ENCODE measurements at places on chromosomes 6 and 20.
A peak's percentile ranks its signal among the peaks of the same experiment; 100 is the strongest.

DNA sequence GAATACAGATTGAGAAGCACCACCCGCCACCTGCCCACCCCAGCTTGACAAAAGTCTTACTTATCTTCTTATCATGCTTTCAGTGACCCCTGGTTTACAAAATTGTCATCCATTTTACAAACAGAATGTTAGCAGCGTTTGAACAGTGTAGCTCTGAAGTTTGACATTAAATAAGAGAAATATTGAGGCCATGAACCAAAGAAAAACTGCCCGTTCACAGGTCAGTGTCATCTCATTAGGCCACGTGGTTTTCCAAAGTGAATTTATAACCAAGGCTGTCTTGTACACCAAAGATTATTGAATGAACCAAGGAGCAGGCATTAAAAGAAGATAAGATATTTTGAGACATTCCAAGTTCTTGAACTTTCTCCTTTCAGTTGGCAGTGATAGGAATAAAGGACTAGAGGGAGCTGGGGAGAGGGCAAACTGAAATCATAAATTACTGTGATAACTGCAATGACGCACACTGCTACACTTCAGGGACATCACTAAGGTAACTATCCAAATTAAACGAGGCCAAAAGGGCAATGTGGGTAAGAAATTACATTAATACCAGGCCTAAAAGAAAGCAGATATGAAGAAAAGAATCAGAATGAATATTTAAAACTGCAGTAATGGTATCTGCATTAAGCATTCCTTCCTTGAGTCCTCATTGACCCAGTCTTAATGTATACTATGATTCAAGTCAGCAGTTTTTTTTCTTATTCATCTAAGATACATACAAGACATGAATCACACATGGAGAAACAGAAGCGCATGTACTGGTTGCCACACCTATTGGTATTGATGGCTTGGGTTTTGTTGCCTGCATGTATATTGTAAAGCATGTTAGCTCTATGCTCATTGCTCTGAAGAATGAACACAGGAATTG lies 159.8 kb upstream of the ARG1 start:
- H3K36me3 ChIP-seq, result no peaks in the 10 kb centered on the region
- no peak for DNase-seq
- no peaks in the 10 kb centered on the region for H3K27me3 ChIP-seq
- H3K4me1 ChIP-seq, result no peaks in the 10 kb centered on the region
- no peak overlapping the region for H3K27ac ChIP-seq
- no peak overlapping the region for H3K4me3 ChIP-seq

DNA sequence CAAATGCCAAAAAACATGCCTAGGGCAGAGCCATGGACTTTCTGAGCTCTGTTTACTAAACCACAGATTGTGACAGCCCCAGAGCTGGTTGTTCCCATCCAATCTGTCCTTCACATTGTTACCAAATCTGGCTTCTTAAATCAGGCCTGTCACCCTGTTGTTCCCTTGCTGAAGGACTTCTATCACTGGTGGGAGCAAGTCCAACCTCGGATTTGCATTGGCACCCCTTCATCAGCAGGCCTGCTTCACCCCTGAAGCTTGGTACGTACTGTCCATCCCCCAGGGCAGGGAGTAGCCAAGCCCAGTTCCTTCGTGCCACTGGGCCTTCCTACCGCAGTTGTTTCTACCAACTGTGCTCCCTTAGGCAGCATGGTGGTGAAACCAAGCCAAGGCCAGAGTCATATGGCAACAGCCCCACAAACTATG lies 357.3 kb upstream of the JARID2 start:
- DNase-seq, result no peak
- H3K4me3 ChIP-seq, result no peak overlapping the region
- no peaks in the 10 kb centered on the region for H3K36me3 ChIP-seq
- H3K4me1 ChIP-seq, result no peaks in the 10 kb centered on the region

DNA sequence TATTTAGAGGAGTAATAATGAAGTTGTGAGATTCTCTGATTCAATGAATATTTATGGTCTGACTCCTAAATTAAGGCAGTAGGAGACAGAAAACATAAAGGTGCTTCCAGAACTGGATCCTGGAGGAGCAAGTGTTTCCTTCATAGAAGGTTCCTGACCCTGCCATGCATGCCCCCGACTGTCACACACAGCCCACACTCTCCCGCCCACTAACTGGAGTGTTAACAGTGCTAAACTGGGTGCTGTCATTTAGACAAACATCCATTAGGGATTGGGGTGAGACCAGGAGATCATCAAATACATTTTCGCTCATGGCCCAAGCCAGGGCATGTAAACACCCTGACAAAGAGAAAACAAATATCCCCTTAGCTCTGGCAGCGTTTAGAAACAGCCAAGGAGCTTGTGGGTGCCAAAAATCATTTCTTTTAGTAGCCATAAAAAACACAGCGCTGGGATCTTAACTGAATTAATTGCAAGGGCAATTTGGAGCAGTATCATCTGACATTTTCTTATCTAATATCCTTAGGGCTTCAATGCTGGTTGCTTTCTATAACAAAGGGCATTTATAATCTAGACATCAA lies 46.8 kb downstream of the INSM1 start:
- DNase-seq, result no peak
- no peak overlapping the region for H3K27ac ChIP-seq
- H3K4me1 ChIP-seq, result no peaks in the 10 kb centered on the region
- no peak overlapping the region for H3K4me3 ChIP-seq
- no peaks in the 10 kb centered on the region for H3K27me3 ChIP-seq

DNA sequence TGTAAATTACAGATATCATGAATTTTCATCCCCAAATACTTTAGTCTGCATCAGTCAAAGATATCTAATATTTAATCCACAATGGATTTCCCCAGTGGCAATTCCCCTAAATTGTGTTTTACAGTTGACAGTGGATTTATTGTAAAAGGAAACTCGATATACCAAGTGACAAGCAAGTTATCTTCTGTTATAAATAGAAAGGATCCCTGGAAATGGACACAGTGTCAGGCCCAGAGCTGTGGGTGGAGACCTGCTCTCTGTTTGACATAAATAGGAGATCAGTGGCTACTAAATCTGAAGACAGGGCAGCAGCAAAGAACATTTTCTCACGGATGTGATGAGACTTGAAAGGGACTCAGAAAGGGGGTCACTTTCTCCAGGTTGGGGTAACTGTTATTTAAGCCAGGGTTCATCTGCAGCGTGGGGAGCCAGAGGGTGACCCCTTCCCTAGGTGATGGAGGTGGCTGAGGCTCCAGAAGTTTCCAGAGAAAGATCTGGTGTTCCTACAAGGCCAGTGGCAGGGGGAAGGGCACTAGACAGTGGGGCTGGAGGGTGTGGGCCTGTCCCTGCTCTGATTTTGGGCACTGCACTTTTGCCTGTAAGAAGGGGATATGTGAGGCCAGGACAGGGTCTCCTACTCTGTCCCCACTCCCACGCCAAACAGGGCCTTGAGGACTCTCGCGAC lies 12.3 kb upstream of the FAM110A start:
- no peak for DNase-seq
- H3K27me3 ChIP-seq, result no peaks in the 10 kb centered on the region
- H3K36me3 ChIP-seq, result no peaks in the 10 kb centered on the region
- H3K4me1 ChIP-seq, result no peaks in the 10 kb centered on the region
- H3K4me3 ChIP-seq, result no peak overlapping the region

GRCh38 chr6:31927242-31927862 lies at the start of gene C2:
Gene C2, plus strand, starts transcription at chr6:31927717. Its CDS starts 36 bp downstream, at chr6:31927753.
- H3K27ac ChIP-seq, result peak within 1 kb of the TSS; percentile 66
- H3K36me3 ChIP-seq, result no peaks in the 10 kb centered on the region

DNA sequence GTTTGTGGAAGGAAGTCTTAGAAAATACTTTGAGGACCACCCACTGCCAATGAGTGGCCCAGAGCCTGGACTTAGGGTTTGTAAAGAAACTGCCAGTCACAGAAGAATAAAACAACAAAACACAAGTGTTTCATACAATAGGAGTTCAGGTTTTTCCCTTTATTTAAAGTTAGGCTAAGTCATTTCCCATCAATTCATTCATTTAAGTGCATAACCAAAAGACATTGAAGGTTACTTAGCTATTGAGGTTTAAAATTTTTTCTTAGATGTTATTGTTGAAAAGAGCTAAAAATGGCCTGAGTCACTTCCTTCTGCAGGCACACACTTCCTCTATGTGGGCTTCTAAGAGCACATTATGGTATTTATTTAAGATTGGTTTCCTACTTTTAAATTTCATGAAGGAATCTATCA lies 54.2 kb downstream of the ARMC2 start:
- DNase-seq, result no peak
- H3K27ac ChIP-seq, result peak overlapping the region; percentile 6
- H3K27me3 ChIP-seq, result no peaks in the 10 kb centered on the region

DNA sequence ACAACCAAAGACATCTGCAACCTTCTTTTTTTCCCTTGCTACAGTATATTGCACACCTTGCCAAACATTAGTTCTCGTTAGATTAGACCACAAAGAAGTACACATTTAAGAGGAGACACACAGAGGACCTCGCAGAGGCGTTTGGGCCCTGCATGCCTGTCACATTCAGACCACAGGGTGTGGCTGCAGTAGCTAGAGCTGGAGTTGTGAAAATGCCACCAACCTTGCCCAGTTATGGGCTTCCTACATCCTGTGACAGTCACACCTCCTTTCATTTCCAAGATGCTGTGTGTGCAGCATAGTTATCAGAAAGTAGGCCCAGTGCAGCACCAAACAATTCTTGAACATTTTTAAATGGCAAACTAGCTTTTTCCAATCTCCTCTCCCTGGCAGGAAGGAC lies 2.4 kb downstream of the SYNE1 start:
- peaks cover 59% of the 10 kb centered on the region for H3K4me1 ChIP-seq
- H3K4me3 ChIP-seq, result peak overlapping the region; percentile 63
- DNase-seq, result no peak
- no peak overlapping the region for H3K27ac ChIP-seq
- no peaks in the 10 kb centered on the region for H3K36me3 ChIP-seq
- peaks cover 18% of the 10 kb centered on the region for H3K27me3 ChIP-seq

- no peaks in the 10 kb centered on the region for H3K36me3 ChIP-seq
- no peaks in the 10 kb centered on the region for H3K4me1 ChIP-seq
- H3K27ac ChIP-seq, result no peak overlapping the region
- no peak overlapping the region for H3K4me3 ChIP-seq
- H3K27me3 ChIP-seq, result no peaks in the 10 kb centered on the region
These were observed 271.1 kb upstream of the CHD6 start for GRCh38 chr20:41889126-41889843.

DNA sequence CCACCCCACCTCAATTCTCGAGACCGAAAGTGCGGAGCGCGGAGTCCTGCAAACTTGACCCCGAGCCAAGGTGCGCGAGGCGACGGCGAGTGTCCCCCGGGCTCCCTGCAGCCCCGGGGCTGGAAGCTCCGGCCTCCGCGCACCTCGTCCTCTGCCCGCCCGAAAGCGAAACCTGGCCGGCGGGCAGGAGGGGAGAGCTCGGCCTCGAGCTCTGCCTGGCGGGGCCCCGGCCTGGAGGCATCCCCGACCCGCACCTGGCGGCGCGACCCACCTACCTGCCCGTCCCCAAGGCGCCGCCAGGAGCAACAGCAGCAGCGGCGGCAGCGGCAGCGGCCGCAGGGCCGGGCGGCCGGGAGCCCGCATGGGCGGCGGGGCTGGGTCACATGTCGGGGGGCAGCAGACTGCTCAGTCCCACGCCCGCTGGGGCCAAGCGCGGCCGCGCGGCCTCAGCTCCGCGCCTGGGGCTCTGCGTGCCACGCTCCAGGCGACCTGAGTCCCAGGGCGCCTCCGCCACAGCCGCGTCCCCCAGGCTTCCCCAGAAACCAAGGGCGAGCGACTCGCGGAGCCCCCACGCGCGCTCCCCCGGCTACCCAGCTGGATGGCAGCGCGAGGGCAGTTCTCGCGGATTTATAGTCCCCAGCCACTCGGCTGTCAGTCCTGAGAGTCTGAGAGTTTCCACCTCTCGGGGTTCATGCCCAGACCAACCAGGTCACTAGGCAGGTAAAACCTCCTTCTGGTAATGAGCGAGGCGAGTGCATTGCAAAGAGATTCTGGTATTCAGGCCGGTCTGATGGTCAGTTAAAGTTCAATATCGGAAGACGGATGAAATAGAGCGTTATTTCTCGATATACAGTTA lies at the start of gene IL20RA:
Gene IL20RA (minus strand): TSS at position 600 of the 856 bp plus-strand sequence. CDS start 237 bp downstream, at position 363.
- DNase-seq, result peak; percentile 49
- no peaks in the 10 kb centered on the region for H3K36me3 ChIP-seq
- peak within 1 kb of the TSS; percentile 63 for H3K27ac ChIP-seq
- peaks cover 3% of the 10 kb centered on the region for H3K27me3 ChIP-seq
- H3K4me1 ChIP-seq, result no peaks in the 10 kb centered on the region

DNA sequence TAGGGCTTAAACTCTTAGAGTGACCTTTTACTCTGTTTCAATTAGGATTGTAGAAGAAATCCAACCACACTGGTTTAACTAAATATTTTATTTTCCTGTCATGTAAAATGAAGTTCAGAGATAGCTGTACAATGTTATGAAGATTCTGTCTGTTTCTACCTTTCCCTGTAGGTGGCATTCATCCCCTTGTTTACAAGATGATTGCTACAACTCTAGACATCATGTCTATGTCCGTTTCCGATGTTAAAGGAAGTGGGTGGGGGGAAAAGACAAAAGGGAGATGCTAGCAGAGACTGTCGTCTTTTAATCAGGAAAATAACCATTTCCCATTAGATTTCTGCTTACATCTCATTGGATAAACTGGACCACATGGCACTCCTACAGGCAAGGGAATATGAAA lies 30.9 kb upstream of the RIMS1 start:
- H3K4me1 ChIP-seq, result no peaks in the 10 kb centered on the region
- H3K27ac ChIP-seq, result no peak overlapping the region
- H3K27me3 ChIP-seq, result no peaks in the 10 kb centered on the region
- DNase-seq, result no peak

DNA sequence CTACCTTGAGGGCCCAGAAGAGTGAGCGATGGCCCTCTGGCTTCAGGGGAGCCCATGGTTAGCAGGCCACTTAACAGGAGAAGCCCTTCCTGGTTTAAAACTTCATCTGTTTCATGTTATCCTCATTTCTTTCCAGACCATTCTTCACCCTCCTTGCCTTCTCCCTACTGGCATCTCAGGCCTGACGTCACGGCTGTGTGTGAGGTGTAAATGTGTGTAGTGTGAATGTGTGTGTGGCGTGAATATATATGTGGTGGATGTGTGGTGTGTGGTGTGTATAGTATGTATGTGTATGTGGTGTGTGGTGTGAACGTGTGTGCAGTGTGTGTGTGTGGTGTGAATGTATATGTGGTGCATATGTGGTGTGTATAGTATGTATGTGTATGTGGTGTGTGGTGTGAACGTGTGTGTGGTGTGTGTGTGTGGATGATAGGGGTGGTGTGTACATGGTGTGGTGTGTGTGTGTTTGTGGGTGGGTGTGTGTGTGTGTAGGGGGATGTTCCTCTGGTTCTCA lies 88.5 kb downstream of the SOD2 start:
- H3K36me3 ChIP-seq, result no peaks in the 10 kb centered on the region
- no peak for DNase-seq
- H3K27me3 ChIP-seq, result no peaks in the 10 kb centered on the region

GRCh38 chr6:81996414-81996813 lies 243.9 kb upstream of the TENT5A start:
- H3K27ac ChIP-seq, result no peak overlapping the region
- no peak for DNase-seq
- H3K36me3 ChIP-seq, result no peaks in the 10 kb centered on the region
- H3K4me1 ChIP-seq, result peaks cover 6% of the 10 kb centered on the region
- H3K4me3 ChIP-seq, result no peak overlapping the region
